Suprapubic skin (tissue), 4 donors: ENCODE measurements at places on chromosomes 11 and 22.

DNA sequence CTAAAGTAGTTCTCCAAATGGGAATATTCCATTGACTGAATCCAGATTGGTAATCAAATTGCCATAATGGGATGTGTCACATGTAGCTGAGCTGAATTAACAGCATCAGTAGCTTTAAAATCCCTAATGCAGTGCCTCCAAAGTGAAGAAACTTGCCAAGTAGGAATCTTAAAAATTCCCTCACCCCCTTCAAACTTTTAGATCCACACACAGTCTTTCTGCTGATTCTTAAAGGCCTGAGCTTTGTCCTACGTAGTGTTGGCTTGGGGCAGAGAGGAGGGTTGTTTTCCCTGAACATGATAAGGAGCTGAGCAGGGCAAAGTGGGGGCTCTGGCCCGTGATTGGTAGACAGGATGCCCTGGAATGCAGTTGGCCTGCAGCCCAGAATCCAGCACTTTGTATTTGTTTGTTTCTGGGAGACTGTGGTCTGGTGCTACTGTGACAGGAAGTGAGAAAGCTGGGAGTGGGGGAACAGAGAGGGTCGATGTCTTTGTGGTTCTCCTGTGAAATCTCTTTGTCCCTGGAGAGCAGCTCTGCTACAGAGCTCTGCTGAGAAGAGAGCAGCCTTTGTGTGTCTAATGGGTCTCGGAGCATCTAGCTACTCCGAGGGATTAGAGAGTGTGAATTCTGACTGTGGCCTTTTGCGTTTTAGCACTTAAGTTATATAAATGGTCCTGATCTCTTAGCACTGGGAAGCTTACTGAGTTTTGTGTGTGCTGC is 16.9 kb downstream of the CTNND1 start:
- peak overlapping the region; percentile 84 for H3K27ac ChIP-seq
- peak overlapping the region; percentile 5 for H3K4me3 ChIP-seq
- H3K36me3 ChIP-seq = no peaks in the 10 kb centered on the region
- DNase-seq = peak; percentile 95
- H3K27me3 ChIP-seq = no peaks in the 10 kb centered on the region

DNA sequence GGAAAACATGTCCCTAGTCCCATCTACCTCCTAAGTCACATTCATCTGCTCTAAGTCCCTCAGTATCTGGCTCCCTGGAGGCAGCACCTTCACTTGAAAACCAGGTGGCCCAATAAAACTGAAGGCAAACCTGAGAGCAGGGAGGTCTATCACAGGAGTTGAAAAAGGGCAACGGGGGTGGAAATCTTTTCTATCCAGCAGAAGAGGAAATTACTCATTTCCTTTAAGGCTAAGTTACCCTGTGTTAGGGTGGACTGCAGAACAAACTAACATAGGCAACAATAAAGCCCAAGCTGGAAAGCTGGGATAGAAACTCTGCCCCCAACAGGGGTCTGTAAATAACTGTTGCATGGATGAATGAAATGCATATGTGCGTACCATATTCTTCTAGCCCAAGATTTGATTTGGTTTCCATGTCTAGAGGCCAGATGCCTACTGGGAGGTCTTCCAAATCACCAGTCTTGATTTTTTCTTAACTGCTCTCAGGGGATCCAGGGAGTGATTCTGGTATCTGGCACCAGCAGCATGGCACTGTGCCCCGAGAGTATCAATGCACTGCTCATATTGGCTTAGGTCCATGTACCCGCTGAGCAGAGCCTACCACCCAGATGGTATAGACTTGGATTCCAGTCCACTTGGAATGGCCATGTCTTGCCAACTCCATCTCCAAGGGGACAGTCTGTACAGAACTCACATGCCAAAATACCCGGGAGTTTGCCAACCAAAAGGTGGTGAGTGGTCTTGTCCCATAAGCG is 350.0 kb upstream of the NCAM1 start:
- no peaks in the 10 kb centered on the region for H3K36me3 ChIP-seq
- H3K4me3 ChIP-seq = no peak overlapping the region
- peaks cover 15% of the 10 kb centered on the region for H3K4me1 ChIP-seq
- peaks cover 5% of the 10 kb centered on the region for H3K27me3 ChIP-seq

DNA sequence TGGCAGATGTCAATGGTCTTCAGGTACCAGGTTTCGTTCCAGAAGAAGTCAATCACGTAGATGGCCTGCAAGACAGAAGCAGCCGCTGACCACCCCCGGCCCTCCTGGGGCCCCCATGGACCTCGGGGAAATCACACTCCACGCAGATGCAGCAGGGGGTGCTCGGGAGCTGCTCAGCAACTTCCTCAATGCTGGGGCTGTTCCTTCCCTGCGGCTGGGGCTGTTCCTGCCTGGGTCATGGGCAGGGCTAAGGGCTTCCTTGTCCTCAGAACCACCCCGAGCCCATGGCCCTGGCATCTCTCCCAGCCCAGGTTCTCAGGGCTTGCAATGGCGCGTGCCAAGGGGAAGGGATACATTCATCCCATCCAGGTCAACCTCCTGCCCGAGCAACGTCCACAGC is 10.3 kb downstream of the DHCR7 start:
- no peak overlapping the region for H3K4me3 ChIP-seq
- peaks cover 18% of the 10 kb centered on the region for H3K4me1 ChIP-seq
- H3K27me3 ChIP-seq = peaks cover 2% of the 10 kb centered on the region
- H3K36me3 ChIP-seq = peaks cover 23% of the 10 kb centered on the region

DNA sequence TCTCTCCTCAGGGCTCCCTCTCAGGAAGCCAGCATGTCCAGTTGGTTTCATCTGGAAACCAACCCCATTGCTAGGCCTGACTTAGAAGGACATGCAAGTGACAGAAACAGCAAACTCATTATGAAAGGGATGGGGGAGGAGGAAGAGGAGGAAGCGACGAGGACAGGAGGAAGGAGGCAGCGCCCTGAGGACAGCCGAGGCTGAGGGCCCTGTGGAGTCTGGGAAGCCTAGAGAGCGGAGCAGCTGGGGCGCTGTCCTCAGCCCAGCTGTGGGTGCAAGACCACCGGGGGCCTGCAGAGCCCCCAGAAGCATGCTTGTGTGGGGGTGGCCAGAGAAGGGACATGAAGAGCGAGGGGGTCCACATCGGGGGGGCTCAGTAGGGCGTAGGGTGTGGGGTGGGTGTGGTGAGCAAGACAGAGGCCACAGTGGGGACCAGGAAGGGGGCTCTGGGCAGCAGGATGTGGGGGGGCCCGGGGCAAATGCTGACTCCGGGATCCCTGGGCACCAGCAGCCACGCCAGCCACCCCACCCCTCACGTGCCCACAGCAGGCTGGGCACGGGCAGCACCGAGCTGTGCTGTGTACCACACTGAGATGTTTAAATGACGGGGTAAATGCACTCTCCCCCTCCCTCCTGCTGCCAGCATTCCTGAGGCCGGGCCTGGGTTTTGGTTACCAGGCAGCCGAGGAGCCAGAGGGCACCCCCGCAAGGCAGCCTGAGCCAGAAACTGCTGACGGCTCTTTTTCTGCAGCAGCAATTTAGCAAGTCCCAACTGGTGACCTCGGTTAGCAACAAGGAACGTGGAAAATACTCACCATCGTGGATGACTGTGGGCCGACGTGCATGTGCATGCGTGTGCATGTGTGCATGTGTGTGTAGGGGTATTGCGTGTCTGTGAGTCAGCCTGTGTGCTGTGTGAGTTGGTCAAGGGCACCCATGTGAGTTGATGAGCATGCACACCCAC is 82.7 kb upstream of the LINC01488 start:
- peak; percentile 47 for DNase-seq
- H3K4me3 ChIP-seq = no peak overlapping the region
- H3K27ac ChIP-seq = no peak overlapping the region
- H3K36me3 ChIP-seq = no peaks in the 10 kb centered on the region
- H3K27me3 ChIP-seq = no peaks in the 10 kb centered on the region

DNA sequence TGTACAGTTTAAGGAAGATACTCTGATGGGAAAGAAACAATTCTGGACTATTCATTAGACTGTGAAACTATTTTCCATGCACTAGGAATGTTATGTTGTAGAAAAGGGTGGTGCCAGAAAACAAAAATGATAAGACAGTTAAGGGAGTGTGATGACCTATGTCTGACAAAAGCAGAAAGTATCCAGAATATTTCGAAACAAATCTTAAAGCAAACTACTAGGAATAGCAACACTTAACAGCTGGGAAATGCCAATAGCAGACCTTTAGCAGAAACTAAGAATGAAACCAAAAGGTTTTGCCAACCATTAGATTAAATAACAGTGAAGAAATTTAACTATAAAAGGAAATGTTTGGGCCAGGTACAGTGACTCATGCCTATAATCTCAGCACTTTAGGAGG is 3.3 kb upstream of the ARHGAP20 start:
- peaks cover 26% of the 10 kb centered on the region for H3K4me1 ChIP-seq
- H3K36me3 ChIP-seq = no peaks in the 10 kb centered on the region
- no peak overlapping the region for H3K4me3 ChIP-seq
- no peak for DNase-seq

GRCh38 chr11:60782393-60783140 is 2.6 kb upstream of the MS4A10 start:
- no peaks in the 10 kb centered on the region for H3K36me3 ChIP-seq
- H3K27me3 ChIP-seq = no peaks in the 10 kb centered on the region
- DNase-seq = no peak
- H3K27ac ChIP-seq = no peak overlapping the region
- no peaks in the 10 kb centered on the region for H3K4me1 ChIP-seq

DNA sequence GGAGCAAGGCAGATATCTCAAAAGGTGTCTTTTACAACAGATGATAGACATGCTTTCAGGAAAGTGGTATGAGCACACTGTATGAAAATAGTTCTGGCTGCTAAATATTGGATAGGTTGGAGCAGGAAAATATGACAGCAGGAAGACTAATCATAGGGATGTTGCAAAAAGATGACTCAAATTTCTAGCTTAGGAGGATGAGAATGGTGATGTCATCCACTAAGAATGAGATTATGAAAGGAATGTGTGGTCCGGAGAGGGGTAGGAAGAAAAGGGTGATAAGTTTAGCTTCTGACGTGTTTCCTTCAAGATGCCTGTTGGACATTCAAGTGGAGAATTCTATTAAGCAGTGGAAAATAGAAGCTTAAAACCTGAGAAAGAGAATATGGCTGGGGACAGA is 46.4 kb downstream of the RCN1 start:
- H3K4me3 ChIP-seq = no peak overlapping the region
- no peaks in the 10 kb centered on the region for H3K36me3 ChIP-seq
- H3K27ac ChIP-seq = no peak overlapping the region

GRCh38 chr22:32643246-32643645 is 158.3 kb upstream of the TIMP3 start:
- DNase-seq = no peak
- H3K4me1 ChIP-seq = peaks cover 11% of the 10 kb centered on the region
- H3K4me3 ChIP-seq = no peak overlapping the region
- H3K27ac ChIP-seq = no peak overlapping the region

DNA sequence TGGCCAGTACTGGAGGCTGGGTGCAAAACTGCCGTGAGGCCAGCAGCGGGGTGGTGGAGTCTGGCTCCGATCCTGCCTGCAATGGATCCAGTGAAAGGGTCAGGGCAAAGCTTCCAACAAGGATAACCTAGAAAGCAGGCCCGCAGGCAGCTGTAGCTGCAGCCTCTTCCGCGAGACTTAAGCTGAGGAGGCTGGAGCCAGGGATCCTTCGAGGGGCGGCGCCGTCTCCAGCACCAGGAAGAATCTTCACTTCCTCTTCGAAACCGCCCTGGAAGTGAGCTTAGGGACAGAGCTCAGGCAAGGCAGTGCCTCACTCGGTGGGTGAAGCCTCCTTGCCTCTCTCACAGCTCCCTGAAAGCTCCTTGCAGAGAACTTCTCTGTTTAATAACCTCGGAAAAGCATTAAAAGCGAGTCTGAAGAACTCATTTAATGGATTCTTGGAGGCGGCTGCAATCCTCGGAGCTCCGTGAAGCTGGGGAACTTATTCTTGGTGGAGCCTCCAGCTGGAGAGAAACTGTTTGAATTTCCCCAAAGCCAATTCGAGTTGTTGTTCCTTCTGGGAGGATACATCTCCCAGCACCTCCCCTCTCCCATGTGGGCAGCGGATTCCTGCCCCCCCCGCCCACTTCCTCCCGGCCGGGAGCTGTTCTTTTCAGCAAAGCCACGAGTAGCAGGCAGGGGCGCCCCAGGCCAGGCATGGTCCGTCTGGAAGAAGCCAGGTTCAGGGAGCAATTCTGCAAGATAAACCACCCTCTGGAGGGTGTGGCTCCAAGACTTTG is 169.9 kb downstream of the CTTN start:
- peak overlapping the region; percentile 63 for H3K27ac ChIP-seq
- H3K4me3 ChIP-seq = peak overlapping the region; percentile 41
- no peaks in the 10 kb centered on the region for H3K36me3 ChIP-seq
- no peak for DNase-seq
- peaks cover 22% of the 10 kb centered on the region for H3K4me1 ChIP-seq
- no peaks in the 10 kb centered on the region for H3K27me3 ChIP-seq

DNA sequence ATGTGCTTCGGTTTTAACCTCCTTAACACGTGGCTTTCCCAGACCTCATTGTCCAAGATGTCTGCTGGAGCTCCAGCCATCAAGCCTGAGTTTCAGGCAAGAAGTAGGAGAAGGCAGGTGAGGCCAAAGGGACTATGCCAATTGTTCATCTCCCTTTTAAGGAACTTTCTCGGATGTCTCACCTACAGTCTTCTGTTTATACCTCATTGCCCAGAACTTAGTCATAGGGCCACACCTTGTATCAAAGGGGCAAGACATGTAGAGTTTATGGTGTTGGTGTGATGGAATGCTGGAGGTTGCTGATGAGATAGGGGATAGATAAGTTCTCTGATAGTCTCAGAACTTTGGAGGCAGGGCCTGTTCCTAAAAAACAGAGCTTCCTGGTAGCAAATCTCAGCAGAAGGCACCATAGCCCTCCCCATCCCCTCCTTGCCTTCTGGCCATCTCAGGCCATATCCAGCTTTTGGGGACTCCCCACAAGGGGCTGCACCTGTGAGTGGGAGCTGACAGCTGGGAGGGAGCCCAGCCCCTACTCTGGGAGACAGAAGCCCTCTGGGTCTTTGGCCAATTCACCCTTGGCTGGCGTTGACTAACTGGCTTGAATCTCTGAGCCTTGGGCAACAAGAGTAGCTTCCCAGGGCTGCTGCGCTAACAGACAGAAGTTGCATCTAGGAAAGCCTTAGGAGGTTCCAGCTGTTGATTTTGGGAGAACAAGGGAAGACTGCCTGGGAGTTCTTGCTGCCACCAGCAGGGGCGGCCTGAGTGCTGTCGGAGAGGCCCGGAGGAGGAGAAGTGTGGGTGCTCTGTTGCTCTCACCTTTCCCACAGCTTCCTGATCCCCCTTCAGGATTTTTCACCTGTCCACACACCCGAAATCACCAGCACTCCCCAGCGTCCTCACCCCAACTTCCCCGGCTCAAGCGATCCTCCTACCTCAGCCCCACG is 149.8 kb upstream of the THY1 start:
- DNase-seq = no peak
- peaks cover 15% of the 10 kb centered on the region for H3K4me1 ChIP-seq
- no peaks in the 10 kb centered on the region for H3K27me3 ChIP-seq
- peak overlapping the region; percentile 32 for H3K27ac ChIP-seq

GRCh38 chr11:11081288-11081687 is 223.4 kb upstream of the ZBED5 start:
- no peaks in the 10 kb centered on the region for H3K4me1 ChIP-seq
- no peaks in the 10 kb centered on the region for H3K36me3 ChIP-seq
- H3K27me3 ChIP-seq = no peaks in the 10 kb centered on the region

- H3K27ac ChIP-seq = no peak overlapping the region
- peaks cover 3% of the 10 kb centered on the region for H3K4me1 ChIP-seq
- no peak overlapping the region for H3K4me3 ChIP-seq
- no peak for DNase-seq
Measured at GRCh38 chr22:31238057-31238456, 26.0 kb downstream of the LIMK2 start.
